ENCODE measurements at places on chromosomes 12 and 14.

- DNase-seq: no peak
These were observed 5.7 kb upstream of the JDP2 start for GRCh38 chr14:75422169-75422568.

- DNase-seq: no peak
These were observed 47.4 kb upstream of the SRSF5 start for GRCh38 chr14:69719501-69719951.

DNA sequence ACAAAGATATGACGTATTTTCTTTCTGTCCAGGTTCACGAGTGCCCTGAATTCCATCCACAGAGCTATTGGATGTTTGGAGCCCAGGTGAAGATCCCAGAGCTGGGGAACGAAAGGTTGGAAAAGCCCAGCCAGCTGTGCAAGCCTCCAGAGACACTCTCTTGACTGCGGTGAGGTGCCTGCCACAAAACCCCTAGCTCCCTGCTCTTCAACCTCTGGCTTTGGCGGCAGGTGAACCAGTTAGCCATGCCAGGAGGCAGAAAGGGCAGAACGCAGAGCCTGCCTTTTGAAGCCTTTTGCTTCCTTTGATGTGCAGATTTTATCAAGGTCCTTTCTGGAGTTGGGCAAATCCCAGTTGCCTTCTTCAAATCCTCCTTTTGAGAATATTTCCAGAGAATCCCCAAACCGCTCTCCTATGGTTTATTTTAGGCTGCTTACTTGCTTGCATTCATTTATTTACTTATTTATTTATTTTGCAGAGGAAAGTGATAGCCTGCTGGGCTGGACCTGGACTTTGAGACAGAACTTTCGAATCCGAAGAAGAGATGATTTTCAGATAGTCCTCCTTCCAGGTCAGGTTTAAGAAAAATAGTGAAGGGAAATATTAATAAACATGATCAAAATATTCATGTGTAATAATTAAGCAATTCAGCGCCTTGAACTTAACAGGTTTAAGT, 411.2 kb upstream of the TBX3 start:
- DNase-seq: no peak

GRCh38 chr14:72715850-72716228, 178.1 kb downstream of the DPF3 start:
- no peak for DNase-seq

GRCh38 chr14:82647088-82647810, 1113.6 kb upstream of the SEL1L start:
- no peak for DNase-seq

DNA sequence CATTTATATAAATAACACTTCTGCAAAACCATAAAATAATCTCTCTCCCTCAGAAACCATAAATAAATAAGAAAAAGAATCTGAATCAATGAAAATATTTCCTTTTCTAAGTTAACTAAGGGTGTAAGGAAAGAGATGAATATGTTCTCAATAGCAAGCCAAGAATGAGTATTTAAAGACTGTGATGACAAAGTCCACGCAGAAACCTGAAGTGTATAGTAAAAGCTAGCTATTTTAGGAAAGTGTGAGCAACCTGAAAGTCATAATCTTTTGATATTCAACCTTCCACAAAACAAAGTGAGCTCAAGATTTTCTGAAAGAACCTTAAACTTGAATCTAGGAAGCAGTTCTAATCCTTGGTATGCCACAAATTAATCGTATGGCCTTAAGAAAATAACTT, 15.9 kb downstream of the EIF2S3B start:
- DNase-seq: no peak

GRCh38 chr14:89753828-89754412, 200.6 kb downstream of the EFCAB11 start:
- no peak for DNase-seq

- DNase-seq: no peak
These were observed 69.9 kb downstream of the IGF1 start for GRCh38 chr12:102410511-102410910.

DNA sequence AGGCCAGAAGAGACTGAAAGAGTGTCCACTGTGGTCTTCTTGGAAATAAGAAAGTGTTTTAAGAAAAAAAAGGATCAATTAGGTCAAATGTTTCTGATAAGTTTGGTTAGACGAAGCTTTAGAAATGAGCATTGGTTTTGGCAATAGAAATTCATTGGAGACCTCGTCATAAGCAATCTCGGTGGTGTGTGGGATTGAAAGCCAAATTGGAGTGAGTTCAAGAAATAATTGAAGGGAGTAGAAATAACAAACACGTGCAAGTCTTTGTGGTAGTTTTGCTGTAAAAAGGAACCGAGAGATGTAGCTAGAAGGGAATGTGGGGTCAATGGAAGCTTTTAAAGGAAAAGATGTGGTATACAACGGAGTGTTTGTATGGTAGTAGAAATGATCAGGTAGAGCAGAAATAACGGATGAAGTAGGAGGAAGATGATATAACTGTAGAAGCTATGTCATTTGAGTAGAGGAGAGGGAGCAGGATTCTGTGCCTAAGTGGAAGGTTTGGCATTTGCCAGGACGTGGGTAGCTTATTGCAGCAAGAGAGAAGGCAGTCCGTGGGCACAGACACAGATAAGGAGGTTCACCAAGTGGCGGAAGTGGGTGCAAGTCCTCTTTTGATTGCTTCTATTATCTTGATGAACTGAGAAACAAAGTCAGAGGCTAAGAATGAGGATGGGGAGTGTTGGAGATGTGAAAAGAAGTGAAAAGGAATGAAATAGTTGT, 146.2 kb downstream of the DACT1 start:
- no peak for DNase-seq

DNA sequence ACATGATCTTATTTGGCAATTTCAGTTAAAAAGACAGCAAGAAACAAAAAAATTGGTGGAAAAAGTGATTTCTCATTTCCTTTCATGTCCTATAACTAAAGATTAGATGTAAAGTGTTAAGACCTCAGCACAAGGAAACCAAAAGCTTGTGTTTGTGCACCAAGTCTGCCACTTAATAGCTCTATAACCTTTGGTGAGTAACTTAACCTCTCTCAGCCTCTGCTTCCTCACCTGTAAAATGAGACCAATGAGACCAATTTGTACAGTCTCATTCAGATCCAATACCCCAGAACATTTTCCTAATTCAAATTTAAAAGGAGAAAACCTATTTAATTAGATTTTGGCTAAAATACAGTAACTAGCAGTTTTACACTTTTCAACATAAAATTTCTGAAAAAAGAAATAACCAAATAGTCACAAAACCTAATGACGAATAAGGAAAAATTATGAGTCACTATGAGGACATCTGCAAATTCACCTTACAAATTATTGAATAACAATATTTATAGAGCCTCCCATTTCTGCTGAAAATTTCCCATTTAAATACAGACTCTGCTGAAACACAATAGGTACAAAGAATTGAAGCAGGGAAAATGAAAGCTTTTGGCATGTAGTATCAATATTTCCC, 71.1 kb downstream of the EPS8 start:
- no peak for DNase-seq

DNA sequence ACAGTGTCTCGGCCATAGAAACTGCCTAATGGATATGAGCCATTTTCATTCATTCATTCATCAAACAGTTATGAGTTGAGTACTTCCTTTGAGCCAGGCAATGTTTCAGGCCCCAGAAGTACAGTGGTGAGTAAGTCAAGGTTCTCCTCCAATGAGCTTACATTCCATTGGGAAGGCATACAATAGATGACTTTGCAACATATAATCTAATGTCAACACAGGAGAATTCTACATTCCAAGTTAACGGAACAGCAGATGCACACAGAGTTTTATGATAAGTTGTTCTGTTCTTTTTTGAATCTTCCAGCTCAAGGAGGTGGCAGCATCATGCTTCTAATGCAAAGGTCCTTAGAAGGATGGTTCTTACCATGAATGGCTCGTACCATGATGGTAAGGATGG, 3.2 kb upstream of the RFC5 start:
- DNase-seq: no peak

GRCh38 chr12:71848212-71848611, 8.7 kb downstream of the TBC1D15 start:
- DNase-seq: no peak

DNA sequence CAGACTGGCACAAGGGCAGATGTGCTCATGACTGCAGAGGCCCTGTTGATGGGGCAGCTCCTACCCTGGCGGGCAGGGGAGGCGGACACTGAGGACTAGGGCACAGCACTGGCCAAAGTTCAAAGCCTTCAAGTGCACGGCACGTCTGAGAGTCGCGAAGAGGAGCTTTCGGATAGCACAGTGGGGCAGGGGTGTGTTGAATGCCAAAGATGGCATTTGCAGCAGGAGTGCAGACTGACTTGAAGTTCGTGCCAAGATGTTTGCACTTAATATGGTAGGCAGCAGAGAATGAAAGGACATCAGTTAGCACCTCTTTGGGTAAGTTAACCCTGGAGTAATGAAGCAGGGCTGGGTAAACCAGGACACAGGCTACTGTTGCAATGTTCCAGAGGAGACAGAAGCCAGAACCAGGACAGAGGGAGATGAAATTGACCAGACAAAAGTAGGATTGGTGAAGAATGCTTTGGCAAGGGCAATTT, 6.7 kb upstream of the EML1 start:
- no peak for DNase-seq

- no peak for DNase-seq
These were observed 101.3 kb downstream of the LGMN start for GRCh38 chr14:92646952-92647796.

GRCh38 chr14:73743431-73743931, 29.3 kb upstream of the PNMA1 start:
- DNase-seq: peak; percentile 75

DNA sequence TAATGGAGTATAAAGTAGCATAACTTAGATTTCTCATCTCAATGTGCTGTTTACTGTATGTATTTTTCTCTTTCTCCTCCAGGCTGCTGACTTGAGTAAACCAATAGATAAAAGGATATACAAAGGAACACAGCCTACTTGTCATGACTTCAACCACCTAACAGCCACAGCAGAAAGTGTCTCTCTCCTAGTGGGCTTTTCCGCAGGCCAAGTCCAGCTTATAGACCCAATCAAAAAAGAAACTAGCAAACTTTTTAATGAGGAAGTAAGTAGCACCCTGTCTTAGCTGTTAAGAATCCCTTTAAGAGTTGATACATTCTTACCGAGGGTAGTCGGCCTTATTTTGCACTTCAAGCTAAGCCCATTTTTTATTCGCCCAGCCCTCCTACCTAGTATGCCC, 55.2 kb downstream of the WDR20 start:
- DNase-seq: no peak

GRCh38 chr12:77924703-77925102, 94.0 kb downstream of the NAV3 start:
- DNase-seq: no peak

DNA sequence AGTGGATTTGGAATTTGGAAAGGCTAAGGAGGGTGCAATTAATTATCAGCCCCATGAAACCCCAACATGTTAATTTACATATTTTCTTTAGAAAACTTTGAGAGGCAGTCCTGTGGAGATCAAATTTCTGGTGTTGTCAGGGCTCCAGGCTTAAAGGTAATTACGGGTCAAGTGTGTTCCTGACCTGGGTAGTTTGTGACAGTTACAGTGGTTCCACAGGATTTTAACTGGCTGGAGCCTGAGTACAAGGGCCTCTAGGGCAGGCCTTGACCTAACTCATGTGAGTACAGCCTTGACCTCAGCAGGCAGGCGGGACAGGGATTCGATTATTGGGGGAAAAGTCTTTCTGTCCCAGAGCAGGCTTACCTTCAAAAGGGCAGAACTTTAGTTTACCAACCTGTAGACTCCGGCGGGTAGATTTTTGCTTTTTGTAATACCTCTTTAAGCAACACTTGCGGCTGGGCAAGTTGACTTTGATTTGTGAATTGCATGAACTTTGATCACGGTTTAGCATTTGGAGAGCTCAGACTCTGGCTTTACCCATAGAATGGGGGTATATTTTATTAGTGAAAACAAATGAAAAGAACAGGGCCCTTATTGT, 8.4 kb upstream of the PPTC7 start:
- DNase-seq: no peak

- DNase-seq: no peak
These were observed 78.8 kb downstream of the KCNC2 start for GRCh38 chr12:75130811-75131210.

DNA sequence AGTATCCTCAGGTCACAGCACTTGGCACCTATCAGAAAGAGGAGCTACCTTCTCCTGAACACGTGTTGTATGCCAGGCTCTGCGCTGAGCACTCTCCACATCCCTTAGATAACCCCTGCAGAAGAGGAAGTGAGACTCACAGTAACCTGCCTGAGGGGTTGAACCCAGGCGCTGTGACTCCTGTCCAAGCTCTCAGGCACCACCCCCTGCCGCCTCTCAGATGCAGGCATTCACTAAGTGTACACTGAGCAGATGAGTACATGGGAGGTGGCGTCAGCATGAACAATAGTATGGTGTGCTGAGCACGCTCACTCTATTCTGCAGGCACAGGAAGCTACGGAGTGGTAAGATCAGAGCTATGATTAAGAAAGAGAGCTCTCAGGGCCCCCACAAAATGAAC, 21.0 kb upstream of the RIC8B start:
- DNase-seq: no peak

DNA sequence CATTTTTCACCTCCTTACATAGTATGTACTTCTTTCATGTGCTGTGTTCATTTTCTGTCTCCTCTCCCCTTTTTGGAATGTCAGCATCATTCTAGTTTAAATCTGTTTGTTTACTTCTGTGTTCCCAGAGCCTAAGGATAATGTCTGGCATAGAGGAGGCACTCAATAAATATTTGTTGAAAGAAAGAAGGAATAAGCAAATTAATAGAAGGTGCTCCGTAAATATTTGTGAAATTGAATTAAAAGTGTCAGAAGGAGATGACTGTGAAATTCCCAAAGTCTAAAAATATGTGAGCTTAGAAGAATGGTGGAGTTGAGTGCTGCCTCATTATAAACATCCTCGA, 3.3 kb upstream of the CDKN1B start:
- no peak for DNase-seq

DNA sequence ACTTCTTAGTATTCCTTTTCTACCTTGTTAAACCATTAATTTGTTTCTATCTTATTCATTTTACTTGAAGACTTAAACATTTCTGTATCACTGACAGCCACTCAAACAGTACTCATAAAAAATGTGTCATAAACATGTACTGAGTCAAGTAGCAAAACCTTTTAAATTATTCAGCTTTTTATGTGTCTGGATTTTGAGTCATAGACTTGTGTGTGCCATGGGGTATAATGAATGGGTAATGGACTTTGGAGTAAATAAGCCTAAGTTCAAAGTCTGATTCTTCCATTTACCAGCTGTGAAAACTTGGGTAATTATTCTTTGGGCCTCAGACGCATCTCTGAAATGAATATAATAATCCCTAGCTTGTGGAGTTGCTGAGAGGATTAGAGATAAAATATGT, 199.0 kb downstream of the RAD51B start:
- DNase-seq: no peak

- DNase-seq: no peak
These were observed 76.2 kb downstream of the PDZRN4 start for GRCh38 chr12:41264281-41264680.

- no peak for DNase-seq
These were observed 27.4 kb upstream of the METAP2 start for GRCh38 chr12:95446506-95446900.

DNA sequence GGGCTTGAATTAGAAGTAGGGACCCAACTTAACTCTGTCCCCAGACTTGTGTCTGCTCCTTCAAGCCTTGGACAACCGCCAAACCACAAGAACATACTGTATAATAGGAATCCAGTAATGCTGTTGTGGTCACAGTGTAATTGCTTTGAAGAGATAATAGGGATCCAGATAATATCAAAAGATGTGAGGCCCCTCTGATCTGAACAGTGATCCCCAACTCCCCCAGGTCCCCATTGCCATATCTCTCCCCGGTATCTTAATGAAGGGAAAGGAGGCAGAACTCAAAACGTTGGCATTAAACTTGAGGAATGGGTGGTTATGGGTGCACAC, 8.5 kb upstream of the PLEKHH1 start:
- DNase-seq: no peak

- peak; percentile 64 for DNase-seq
These were observed 85.0 kb upstream of the ARID2 start for GRCh38 chr12:45644541-45644940.

Measured in KG1 (cell line).